CD8-positive, alpha-beta memory T cell (primary cell): ENCODE measurements at places on chromosomes 1 and 21. TPM values are rescaled to one million over a fixed set of nuclear protein-coding genes. Genes with fewer than 3 reads are reported as not detected.

DNA sequence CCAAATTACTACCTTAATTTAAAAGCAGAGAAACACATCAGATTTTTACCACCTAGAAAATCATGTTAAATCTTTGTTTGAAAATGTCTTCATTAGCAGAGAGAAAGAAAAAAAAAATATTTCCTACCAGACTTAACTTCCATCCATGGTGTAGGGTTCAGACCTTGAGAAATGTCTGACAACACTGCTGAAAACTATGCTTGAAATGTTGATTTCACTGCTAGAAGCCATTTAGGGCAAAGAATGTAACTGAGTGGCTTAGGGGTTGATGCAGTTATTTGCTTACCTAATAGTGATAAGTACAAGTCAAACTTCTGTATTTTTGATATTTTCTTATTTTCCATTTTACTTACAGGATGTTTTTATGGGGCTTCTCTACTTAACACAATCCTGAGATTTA lies 495.6 kb upstream of the NEGR1 start:
- no peak for DNase-seq
- H3K27me3 ChIP-seq = no peaks in the 10 kb centered on the region
- no peak overlapping the region for H3K27ac ChIP-seq
- no peaks in the 10 kb centered on the region for H3K4me1 ChIP-seq
- no peak overlapping the region for H3K4me3 ChIP-seq
- H3K36me3 ChIP-seq = no peaks in the 10 kb centered on the region

- H3K4me1 ChIP-seq = no peaks in the 10 kb centered on the region
- no peak for DNase-seq
- no peaks in the 10 kb centered on the region for H3K27me3 ChIP-seq
- H3K36me3 ChIP-seq = no peaks in the 10 kb centered on the region
Observed at GRCh38 chr1:117809764-117810163, 119.7 kb downstream of the GDAP2 start.

- H3K36me3 ChIP-seq = no peaks in the 10 kb centered on the region
- H3K27me3 ChIP-seq = no peaks in the 10 kb centered on the region
- H3K4me3 ChIP-seq = no peak overlapping the region
Observed at GRCh38 chr1:2093055-2093454, 42.8 kb downstream of the PRKCZ start.

- no peaks in the 10 kb centered on the region for H3K36me3 ChIP-seq
- H3K4me1 ChIP-seq = no peaks in the 10 kb centered on the region
- H3K27me3 ChIP-seq = no peaks in the 10 kb centered on the region
- H3K27ac ChIP-seq = no peak overlapping the region
- H3K4me3 ChIP-seq = no peak overlapping the region
- no peak for DNase-seq
Observed at GRCh38 chr1:81867235-81867634, 66.5 kb downstream of the ADGRL2 start.

DNA sequence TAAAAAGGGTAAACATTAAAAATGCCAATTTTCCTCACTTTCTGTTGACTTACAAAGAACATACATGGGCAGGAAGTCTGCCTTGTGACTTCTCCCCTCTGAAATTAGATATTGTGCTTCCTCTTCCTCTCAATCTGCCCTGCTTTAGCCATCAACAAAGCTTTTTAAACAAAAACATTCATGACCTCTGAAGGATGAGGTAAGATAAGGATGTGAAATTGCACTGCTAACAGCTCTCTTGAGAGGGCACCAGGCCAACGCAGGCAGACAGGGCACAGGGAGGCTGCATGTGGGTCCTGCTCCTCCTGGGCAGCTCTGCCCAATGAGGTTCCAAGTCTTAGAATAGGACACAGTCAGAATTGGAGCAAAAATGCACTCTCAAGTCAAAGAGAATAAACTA lies 62.1 kb downstream of the DEGS1 start:
- H3K27ac ChIP-seq = no peak overlapping the region
- H3K36me3 ChIP-seq = peaks cover 9% of the 10 kb centered on the region
- peaks cover 17% of the 10 kb centered on the region for H3K4me1 ChIP-seq
- H3K4me3 ChIP-seq = no peak overlapping the region
- H3K27me3 ChIP-seq = no peaks in the 10 kb centered on the region
- DNase-seq = no peak

GRCh38 chr21:15837645-15838044 lies 107.9 kb downstream of the USP25 start:
- H3K27me3 ChIP-seq = no peaks in the 10 kb centered on the region
- H3K4me3 ChIP-seq = no peak overlapping the region
- H3K27ac ChIP-seq = no peak overlapping the region
- peaks cover 13% of the 10 kb centered on the region for H3K36me3 ChIP-seq
- no peak for DNase-seq
- no peaks in the 10 kb centered on the region for H3K4me1 ChIP-seq

Gene FBLIM1
- not detected for total RNA-seq

Gene AUNIP
- total RNA-seq = 7.4 TPM

Gene CD2
- 353 TPM for total RNA-seq

Gene CD1E
- not detected for total RNA-seq

Gene IL19
- not detected for total RNA-seq

Gene BLZF1
- total RNA-seq = 17.4 TPM
